ENCODE measurements at places on chromosomes 3 and 15.

DNA sequence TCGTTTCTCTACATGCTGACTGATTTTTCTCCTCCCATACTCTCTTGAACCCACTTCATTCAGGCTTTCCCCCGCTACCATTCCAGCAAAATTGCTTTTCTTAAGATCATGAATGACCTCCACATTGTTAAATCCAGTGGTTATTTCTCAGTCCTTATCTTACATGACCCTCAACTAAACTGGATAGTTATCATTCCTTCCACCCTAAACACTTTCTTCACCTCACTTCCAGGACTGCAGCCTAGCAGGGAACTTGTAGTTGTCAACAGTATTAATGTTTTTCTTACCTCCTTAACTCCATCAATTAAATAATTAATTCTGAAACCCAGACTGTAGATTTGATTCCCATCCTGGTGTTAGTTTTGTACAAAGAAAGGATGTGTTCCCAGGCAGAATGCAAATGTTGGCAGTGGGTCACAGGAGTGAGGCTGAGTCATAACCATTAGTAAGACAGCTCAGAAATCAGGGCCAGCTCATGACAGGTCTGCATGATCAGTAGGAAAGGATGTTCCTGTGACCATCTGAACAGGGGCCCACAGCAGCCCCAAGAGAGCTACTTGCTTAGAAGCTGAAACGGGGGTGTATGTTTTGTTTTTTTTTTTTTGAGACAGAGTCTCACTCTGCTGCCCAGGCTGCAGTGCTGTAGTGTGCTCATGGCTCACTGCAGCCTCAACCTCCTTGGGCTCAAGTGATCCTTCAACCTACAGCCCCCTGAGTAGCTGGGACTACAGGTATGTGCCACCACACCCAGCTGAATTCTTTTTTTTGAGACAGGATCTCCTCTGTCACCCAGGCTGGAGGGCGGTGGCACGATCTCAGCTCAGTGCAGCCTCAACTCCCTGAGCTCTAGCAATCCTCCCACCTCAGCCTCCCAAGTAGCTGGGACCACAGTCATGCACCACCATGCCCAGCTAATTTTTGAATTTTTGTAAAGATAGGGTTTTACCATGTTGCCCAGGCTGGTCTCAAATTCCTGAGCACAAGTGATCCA is 9.1 kb downstream of the BCL2L10 start:
- DNase-seq, result no peak

GRCh38 chr3:9400616-9401015 is 3.2 kb downstream of the SETD5 start:
- no peak for DNase-seq

- no peak for DNase-seq
Observed at GRCh38 chr3:186640929-186641328, 730 bp downstream of the FETUB start.

DNA sequence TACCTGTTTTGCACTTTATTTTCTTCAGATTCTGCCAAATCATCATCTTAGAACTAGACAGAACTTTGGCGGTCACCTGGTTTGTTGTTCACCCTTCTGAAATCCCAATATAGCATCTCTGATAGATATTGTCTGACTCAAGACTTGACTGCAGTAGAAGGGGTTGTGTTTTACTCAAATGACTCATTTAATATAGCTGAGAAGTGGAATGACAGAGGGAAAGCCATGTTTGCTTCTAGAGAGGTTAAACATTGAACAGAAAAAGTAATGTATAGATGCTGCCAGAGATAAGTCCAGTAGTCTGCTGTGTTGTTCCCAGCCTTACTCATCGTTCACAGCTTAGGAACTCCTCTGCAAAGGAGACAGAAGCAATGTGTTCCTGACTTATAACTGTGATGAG is 402.0 kb downstream of the AGBL1 start:
- DNase-seq, result no peak

GRCh38 chr3:81554388-81554787 is 207.1 kb downstream of the GBE1 start:
- DNase-seq, result no peak

GRCh38 chr15:62822228-62822627 is 220.3 kb upstream of the TPM1 start:
- DNase-seq, result no peak

DNA sequence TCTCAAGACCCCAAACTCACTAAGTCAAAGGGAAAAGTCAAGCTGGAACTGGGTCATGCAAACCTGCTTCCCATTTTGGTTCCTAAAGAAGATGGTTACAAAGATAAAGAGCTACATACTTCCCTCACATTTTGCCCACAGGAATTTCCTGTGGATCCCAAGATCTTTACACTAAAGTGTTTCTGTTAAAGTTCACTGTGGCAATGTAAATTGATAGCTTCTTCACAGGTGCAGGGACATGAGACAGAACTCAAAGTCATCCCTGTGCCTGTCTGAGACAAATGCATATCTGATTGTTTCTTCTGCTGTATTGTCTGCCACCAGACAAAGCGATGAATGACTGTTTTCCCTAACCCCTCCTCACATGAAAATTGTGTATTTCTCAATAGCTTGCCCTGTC is 567.8 kb downstream of the ZIC1 start:
- DNase-seq, result no peak

DNA sequence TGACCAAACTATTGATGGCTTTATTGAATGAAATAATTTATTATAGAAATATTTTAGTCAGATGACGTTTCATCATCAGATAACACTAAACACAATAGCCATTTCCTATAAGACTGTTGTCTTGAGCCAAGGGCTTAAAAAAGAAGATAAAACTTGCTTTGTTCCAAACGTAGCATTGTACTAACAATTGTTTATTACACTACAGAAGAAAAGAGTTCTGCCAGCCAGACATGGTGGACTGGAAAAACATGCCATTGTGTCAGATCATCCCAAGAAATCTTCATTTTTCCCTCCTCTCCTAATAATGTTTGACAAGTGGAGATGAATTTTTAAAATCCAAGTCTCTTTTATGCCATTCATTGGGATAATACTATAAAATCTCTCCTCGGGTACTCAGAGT is 203.3 kb downstream of the CDIN1 start:
- no peak for DNase-seq

GRCh38 chr3:74546426-74546825 is 68.0 kb downstream of the CNTN3 start:
- DNase-seq, result no peak

DNA sequence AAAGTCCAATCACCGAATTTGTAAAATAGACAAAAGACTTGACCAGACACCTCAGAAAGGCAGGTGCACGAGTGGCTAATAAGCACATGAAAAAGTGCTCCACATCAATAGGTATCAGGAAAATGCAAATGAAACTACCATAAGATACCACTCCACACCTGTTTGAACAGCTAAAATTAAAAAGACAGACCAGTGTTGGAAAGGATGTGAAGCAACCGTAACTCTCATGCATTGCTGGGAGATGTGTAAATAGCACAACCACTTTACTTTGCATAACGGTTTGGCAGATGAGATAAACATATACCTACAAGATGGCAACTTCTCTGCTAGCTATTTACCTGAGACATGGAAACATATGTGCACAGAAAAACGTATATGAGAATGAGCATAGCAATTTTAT is 56.9 kb downstream of the CADPS start:
- DNase-seq, result no peak

DNA sequence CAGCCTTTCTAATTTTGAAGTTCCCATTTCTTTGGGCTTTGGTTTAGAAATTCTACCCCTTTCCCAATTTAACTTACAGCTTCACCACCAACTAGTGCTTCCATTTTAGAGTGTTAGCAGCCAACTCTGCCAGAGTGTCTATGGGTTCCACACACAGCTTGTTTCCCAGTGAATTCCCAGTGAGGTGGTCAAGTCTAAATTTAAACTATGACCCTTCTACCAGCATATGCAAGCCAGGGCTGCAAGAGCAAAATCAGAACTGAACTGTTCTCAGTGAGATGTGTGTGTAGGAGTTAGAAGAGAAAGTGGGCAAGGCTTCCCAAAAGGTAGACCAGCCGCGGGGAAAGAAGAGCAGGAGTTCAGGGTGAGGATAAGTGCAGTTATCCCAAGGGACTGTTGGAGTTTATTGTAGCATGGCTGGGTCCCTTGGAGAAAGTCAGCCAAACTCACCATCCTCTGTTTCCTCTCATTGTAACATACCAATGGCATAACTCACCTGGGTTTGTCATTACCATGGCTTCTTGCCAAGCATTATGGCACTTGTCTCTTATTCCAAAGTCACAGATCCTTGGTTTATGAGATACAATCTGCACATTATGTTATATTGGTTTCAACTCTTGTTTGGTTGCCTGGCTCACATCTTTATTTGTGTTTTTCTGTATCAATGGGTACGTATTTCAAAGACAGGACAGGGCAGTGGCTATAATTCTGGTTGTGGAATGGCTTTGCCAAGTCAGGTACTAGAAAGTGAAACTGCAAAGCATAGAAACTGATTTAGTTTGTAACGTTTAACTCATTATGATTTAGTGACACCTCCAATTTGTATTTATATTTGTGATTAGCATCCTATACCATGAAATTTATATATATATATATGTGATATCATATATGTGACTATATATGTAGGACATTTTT is 130.2 kb upstream of the UMPS start:
- no peak for DNase-seq

DNA sequence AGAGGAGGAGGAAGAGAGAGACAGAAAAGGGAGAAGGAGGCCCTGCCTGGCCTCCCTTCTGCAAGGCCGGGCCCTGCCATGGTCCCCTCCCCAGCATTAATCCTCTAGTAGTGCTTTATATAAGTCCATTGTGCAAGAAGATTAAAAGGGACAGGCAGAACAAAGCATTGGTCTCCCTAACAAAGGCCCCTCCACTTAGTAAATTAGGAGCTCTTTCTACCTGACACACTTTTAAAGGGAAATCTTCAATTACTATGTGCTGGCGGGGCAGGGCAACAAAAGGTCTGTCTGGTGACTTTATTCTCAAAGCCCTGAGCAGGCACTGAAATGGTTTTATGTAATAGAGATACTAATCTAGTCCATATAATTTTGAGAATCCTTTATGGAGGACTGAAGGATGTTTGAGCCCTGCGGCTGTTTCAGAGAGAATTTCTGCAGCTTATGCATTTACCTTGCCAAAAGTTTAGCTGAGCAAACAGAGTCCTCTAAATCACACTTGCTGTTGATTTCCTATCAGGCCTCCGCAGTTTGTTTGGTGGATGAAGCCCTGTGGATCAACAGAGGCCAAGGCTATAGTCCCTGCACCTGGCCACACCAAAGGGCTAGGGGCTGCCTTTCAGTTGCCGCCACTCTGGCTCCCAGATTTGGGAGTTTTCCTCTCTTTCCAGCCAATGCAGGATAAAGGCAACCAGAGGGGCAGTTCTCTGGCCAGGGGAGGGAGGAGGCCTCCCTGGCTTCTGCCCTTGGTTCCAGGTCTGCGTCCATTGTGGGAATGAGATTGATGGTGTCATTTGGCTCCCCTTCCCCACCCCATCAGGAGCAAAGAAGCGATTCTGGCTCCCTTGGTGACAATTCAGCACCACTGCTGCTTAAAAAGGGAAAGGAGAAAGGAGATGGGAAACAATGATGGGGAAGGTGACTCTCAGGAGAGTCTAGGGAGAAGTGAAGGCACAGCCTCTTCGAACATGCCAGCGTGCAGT is 148.0 kb downstream of the MEGF11 start:
- DNase-seq, result no peak

- no peak for DNase-seq
Observed at GRCh38 chr3:42229266-42229941, 36.6 kb downstream of the CCK start.

- no peak for DNase-seq
Observed at GRCh38 chr15:39326306-39326975, 254.4 kb upstream of the THBS1 start.

- DNase-seq, result no peak
Observed at GRCh38 chr3:172029425-172030098, 9.8 kb upstream of the FNDC3B start.

DNA sequence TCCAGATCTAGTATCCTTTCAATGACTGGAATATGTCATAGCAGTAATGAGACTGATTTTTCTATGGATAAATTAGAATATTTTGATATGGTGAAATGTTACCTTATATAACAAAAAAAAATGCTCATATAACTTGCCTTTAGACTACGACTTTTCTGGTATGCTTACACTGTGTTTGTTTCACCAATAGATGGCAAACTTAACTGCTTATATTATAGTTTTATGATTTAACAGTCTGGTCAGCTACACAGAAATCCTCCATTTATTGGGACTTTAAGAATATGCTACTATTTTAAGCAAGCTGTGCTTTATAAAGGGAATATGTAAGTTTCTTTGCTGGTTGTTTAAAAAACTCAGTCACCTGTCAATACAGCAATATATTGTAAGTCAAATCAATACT is 205.6 kb downstream of the VGLL3 start:
- no peak for DNase-seq

DNA sequence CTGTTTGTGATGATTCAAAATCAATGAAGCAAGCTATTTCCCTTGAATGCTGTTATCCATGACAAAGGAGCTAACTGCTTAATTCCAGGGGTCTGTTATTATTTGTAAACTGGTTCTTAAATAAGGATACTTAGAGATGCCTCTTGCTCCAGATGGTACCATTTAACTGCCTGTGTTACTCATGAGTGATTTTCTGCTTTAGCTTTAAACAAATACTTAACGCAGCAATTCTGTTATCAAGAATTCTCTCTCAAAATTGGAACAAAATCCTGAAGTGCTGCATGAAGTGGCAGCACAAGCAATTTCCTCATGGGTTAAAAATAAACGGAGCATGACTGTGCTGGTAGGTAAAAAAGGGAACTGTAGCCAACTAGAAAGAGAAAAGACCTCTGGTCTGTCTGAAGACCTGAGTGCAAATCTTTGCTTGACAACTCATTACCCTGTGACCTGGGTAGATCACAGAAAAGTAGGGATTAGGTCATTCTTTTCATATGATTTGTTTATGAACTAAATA is 62.5 kb upstream of the GBE1 start:
- DNase-seq, result no peak

GRCh38 chr3:154122912-154123559 is 1.8 kb downstream of the ARHGEF26 start:
- no peak for DNase-seq

- no peak for DNase-seq
Observed at GRCh38 chr3:152127058-152127457, 141.7 kb upstream of the MBNL1 start.

- DNase-seq, result no peak
Observed at GRCh38 chr15:36156879-36157427, 422.5 kb upstream of the CDIN1 start.

DNA sequence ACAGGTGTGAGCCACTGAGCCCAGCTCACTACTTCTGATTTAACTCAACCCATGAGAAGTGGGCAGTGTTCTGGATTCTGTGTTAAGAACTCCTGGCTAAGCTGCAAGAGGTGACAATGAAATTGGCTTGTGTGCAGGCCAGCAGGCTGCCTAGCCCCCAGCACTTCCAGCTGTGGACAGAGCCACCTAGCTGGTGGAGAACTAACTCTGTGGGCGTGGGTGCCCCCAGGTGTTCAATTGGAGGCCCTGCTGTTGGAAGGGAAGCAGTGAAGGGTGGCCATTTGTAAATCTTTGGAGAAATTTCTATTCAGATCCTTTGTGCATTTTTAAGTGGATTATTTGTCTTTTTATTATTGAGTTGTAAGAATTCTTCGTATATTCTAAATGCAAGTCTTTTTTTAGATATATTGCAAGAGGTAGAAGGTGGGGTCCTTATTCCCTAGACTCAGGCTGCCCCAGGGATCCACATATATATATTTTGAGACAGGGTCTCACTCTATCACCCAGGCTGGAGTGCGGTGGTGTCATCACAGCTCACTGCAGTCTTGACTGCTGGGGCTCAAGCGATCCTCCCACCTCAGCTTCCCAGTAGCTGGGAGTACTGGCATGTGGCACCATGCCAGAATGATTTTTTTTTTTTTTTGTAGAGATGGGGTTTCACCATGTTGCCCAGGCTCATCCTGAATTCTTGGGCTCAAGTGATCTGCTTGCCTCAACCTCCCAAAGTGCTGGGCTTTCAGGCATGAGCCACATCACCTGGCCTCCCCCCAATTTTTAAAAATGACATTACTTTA is 7.2 kb upstream of the SCAMP5 start:
- no peak for DNase-seq

Data from right renal pelvis (tissue), 4 donors.